ENCODE measurements at places on chromosomes 7 and 10.

DNA sequence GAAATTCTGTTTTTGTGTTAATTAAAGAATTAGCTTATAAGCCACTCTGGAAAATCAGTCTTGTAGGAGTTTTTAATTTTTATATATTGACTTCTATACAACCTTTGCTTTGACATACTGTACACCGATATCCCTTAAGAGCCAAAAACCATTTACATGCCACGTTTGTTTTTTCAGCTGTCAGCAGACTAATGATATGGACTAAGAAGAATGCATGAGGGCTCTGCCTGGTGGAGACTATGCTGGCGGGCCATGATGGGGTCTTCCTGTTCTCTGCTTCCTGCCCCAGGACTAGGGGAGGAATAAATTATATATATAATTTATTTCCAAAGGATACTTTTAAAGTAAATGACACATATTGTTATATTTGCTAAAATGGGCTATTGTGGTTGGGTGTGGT, 96.3 kb downstream of the CDK14 start:
- no peak for ATAC-seq

DNA sequence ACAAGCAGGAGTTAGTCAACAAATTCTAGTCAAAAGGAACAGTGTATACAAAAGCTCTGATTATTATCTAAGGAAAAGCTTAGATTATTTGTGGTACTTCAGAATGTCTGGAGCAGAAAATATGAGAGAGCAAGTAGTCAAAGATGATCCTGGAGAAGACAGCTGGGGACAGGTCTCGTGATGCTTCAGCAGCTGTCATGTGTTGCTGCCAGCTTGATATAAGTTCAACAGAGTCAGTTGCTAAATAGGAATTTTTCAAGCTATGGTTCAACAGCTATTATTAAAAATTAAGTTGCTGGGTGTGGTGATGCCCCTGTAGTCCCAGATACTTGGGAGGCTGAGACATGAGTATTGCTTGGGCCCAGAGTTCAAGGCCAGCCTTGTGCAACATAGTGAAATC, 240.0 kb upstream of the RHOBTB1 start:
- ATAC-seq, result no peak

- ATAC-seq, result no peak
Measured at GRCh38 chr10:69684020-69684980, 54.3 kb downstream of the FAM241B start.

DNA sequence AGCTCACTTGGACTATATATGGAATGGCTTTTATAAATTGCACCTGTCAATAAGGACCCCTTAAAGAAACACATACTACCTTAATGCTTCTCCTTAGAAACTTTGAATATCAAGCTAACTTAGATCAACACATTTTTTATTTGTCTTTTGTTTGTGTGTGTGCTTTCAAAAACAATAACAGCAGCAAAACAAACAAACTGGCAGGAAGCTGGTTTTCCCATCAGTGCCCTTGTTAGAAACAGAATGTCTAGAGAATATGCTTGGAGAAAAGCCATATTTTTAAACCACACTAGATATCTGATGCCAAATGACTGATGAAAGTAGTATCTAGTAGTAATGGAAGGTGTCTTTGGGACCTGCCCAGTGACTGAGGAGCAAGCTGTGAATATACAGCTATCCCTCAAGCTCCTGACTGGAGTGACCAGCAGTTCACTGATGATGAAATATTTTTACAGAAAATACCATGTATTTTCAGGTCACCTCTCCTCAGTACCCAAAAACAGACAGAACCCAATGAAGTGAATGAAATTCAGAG, 1.0 kb downstream of the PDE1C start:
- ATAC-seq, result no peak

- ATAC-seq, result no peak
Measured at GRCh38 chr7:101783381-101784181, 33.8 kb upstream of the CUX1 start.

- no peak for ATAC-seq
Measured at GRCh38 chr7:123643495-123644441, 11.9 kb upstream of the LMOD2 start.

DNA sequence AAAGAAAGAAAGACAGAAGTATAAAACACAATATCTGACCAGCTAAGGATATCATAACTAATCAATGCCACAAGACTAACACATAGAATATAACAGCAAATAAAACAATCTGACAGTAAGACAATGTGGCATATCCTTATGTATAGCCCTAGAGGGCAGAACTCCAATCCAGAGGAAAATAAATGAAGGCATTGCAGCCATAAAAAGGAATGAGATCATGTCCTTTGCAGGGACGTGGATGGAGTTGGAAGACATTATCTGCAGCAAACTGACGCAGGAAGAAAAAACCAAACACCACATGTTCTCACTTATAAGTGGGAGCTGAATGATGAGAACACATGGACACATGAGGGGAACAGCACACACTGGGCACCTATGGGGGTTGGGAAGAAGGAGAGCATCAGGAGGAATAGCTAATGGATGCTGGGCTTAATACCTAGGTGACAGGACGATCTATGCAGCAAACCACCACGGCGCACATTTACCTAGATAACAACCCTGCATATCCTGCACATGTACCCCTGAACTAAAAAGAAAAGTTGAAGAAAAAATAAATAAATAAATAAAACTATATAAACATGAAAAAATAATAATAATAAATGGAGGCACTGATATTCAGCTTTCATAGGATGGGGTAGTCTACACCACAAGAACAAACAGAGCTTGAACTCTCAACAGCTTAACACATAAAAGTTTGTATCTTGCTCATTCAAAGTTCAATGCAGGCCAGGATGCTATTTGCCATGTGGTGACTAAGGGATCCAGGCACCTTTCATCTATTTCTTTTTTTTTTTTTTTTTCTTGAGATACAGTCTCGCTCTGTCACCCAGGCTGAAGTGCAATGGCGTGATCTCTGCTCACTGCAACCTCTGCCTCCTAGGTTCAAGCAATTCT, 66.1 kb upstream of the KAT6B start:
- no peak for ATAC-seq

GRCh38 chr7:22433710-22434460, 66.1 kb downstream of the STEAP1B start:
- ATAC-seq, result no peak

GRCh38 chr10:68992636-68993440, 4.2 kb downstream of the KIFBP start:
- no peak for ATAC-seq

DNA sequence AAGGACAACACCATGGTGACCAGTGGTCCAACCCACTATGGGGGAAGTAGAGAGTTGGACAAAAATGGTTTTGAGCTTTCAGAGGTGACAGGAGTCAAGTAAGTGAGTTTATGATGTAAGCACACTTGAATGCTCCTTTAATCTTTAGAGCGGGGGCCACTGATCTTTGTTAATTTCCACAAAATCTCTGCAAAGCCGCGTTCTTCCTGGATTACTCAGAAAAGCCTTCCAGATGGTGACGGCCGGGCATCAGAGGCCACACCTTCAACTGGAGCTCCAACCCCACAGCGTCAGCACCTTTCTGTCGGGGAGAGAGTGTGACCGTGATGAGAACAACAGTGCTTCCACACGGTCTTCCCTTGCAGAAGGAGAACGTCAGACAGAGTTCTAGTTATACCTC, 35.2 kb upstream of the KLF6 start:
- no peak for ATAC-seq

DNA sequence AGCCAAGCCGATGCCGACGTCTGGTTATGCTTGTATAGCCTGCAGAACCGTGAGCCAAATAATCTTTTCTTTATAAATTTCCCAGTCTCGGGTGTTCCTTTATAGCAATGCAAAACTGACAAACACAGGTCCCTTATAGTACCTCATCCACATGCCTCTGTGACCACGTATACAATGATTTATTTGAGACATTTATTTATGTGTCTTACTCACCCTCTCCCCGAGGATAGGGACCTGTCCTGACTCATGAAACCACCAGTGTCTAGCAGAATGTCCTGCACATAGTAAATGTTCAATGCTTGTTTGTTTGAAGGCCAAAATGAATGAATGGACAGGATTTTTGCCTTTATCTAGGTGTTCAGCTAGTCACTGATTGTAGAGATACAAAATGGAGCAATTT, 147.9 kb upstream of the FZD8 start:
- ATAC-seq, result no peak

DNA sequence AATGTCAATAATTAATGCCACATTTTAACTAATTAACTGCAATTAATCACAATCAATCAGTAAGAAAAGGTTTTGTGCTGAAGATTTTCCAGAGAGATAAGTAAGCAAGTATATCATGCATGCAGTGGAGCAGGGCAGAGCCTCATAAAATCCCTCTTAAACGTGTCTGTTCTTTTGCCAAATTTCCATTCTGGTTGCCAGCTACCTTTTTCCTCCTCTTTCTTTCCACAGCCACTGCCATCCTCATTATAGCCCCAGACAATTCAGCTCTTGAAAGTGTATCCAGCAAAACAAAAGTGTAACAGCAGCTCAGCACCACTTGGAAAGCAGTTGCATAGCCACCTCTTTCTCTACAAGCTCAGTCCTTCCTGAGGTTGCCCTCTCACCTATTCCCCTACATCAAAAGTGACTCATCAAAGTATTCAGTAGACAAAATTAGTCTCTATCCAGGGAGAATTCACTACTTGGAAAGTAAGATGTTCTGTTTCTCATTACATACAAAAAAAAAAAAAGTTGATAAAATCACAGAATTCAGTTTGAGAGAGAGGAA, 26.9 kb upstream of the EPHB6 start:
- ATAC-seq, result no peak

- no peak for ATAC-seq
Measured at GRCh38 chr7:40135317-40135610, 459 bp downstream of the SUGCT start.

DNA sequence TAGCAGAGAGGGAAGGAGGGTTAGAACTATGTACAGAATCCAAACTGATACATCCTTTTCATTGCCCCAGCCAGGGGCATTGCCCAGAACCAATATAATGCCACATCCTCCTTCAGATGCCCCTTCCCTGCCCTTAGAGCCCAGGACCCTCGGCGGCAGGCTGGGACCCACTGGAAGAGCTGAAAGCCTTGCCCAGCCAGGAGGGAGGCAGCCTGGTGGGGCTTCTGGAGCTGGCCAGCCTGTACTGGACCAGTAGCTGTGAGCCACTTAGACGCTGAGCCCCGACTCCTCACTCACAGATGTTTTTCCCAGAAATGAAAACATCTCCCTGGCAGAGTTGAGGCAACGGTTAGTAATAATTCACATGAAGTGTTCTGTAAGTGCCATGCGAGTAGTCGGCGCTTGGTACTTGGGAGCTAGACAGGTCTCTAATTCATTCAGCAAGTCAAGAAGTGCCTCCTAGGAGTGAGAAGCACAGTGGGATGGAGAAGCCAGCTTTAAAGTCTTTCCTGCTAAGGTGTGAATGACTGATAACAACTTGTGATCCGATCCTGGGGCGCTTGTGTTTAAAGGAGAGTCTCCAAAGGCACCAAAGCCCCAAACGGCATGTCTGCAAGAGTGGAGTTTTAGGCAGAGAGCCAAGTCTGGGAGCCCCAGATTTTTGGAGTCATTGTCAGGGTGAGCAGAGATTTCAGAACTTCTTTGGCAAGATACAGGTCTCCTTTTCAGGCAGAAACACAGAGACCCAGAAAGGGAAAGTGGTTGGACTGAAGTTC, 9.8 kb downstream of the VSIR start:
- no peak for ATAC-seq

GRCh38 chr7:134940729-134941128, 45.6 kb upstream of the AGBL3 start:
- no peak for ATAC-seq

DNA sequence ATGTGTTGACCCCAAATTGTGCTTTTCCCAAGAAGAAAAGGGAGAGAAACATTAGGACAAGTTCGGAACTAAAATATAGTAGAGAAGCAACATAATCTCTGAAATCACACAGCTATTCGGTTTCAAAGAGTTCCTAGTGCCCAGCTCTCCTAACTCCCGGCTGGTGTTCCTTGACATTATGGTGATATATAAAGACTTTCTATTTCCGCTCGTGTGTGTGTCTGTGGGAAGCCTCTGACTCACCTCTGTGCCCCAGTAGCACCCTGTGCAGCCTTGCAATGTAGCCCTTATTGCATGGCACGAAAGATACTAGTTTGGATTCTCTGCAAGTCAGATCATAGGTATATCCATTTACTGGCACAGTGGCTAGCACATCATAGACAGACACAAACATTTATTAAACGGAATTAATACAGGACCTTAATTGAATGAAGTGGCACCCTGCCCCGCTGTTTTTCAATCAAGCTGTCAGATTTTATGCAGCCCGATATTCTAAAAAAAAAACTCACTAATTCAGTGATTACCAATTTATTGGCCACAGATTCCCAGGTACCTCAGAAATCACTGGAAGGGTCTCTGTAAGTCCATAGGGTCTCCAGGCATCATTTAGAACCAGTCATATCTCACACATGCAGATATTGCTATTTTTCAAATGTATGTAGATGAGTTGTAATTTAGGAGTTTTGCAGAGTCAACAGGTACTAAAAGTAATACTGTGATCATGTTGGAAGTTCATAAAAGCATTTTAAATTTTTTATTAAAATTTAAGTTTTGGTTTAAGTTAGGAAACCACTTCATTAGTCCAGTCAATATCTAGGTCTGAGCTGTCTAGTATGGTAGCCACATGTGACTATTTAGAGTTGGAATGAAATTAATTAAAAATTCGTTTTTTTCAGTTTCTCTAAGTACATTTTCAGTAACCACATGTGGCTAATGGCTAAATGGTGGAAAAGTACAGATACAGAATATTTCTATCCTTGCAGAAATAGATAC, 43.3 kb downstream of the SFTPD start:
- peak; percentile 61 for ATAC-seq

GRCh38 chr7:155543011-155543876, 3.1 kb downstream of the CNPY1 start:
- no peak for ATAC-seq

GRCh38 chr7:7967886-7968543, 581 bp upstream of the GLCCI1 start:
- no peak for ATAC-seq

DNA sequence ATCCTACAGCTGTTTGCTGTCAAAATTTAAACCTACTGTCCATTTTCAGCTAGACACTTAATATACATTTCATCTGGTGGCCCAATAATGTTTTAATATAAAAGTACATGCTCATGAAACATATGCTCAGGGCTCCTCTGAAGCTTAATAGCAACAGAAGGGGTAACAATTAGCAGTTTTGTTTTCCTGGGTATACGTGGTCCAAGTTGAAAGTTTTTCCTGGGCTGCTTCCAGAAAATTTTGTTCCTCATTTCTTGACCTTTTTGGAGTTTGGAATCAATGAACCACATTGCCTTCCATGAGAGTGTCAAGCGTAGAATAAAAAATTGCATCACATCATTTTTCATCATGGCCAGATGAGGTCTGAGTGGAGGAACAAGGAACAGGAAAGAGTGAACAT, 537.3 kb upstream of the MGMT start:
- no peak for ATAC-seq

GRCh38 chr10:385571-386300, 250.5 kb downstream of the ZMYND11 start:
- ATAC-seq, result no peak

DNA sequence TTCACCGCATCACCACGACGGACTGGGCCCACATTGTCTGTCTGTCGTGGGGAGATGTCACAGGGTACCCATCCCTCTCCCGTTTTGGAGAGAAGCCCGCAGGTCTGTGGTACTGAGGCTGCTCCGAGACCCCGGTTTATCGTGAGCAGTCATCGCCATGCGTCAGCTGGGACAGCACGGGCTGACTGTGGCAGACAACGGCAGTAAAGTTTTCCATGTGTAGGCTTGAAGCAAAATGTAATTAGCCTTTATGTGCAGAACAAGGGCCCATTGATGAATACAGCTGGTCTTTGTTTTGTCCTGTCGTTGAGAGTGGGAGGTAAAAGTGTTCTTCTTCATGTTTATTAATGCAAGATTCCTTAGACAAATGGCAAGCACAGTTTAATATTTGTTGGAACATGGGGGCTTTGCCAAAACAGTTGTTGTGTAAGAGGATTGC, 167.4 kb upstream of the SH2B2 start:
- no peak for ATAC-seq

Data from stimulated activated memory B cell treated with anti-CD40 and anti-IgM and Interleukin-4, amounts not matched to agents 10 μg/mL and 1 μg/mL and 100 μg/mL, for 72 hours (primary cell).